ENCODE measurements at places on chromosomes 7 and 10.

DNA sequence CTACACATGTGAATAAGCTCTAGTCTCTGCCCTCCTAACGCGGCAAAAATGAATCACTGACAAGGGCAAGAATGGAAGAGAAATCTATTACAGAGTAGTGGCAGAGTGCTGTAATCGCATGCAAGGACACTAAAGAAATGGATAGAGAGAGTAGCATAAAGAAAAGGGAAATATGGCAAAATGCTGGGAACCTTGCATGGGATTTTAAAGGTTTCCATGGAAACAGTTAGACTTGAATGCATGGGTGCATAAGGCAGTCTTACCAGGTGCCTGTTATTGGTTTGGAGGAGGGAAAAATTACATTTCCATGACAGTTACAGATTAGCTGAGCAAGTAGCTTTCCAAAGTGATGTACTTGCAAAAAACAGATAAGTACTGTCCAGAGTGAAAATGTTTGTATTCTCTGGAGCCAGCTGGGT lies 233.4 kb downstream of the PTN start:
- peak; percentile 34 for DNase-seq

DNA sequence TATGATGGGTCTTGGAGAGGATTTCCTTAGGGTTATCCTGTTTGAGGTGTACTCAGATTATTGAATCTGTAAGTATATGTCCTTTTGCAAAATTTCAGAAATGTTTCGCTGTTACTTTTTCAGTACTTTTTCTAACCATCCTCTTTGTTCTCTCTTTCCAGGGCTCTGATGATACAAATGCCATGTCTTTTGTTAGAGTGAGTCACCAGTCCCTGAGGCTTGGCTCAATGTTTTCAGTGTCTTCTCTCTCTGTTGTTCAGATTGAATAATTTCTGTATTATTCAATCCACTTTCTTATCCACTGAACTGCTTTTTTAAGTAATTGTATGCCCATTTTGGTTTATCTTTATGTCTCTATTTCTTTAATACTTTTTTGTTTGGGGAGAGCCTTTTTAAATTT lies 449.4 kb downstream of the TNS3 start:
- peak; percentile 40 for DNase-seq

DNA sequence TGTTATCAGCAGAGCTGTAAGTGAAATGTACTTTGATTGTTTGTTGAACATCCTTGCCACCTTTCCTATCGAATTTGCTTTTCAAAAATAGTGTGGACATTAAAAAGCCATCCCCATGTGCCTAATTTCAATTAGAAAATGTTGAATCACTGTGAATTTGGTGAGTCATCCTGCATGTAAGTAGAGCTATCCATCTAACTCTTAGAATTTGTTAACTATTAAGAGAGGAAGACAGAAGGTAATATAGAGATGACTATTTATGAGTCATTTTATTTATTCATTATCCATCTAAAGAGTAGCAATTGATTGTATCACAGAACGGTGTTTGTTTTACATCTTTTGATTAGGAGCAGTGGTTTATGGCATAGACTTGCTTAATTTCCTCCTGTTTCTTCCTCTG lies 154.7 kb downstream of the MGMT start:
- no peak for DNase-seq

DNA sequence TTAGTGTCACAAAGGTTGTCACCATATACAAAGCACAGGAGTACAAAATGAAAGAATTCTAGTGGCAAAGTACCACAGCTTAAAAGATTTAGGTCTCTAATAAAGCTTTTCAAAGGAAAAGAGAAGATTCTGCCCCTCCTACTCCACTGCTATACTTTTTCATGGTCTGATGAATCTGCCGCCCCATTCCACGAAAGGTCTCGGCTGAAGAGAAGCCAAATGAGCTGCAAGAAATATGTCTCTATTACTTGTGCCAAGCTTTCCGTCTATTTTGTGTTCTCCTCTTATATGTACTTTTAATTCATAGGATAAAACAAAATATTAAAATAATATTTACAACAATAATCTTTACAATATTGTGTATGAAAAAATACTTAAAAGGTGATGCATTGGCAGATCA lies 222.6 kb downstream of the ANK3 start:
- DNase-seq: no peak

DNA sequence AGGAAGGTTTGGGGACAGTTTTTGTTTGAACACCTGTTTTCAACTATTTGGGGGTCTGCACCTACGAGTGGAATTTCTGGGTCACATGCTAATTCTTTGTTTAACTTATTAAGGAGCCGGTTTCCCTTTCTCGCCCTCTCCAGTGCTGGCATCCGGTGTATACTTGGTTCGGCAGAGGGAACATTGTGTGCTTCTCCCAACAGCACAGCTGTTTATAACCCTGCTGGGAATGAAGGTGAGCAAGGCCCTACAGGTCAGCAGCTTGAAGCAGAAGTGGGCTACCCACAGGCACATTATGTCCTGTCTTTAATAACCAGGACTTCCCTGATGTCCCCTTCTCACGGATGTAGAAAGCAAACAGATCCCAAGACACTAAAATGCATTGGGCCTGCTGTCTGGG lies 87.5 kb upstream of the PDCD4 start:
- DNase-seq: no peak

DNA sequence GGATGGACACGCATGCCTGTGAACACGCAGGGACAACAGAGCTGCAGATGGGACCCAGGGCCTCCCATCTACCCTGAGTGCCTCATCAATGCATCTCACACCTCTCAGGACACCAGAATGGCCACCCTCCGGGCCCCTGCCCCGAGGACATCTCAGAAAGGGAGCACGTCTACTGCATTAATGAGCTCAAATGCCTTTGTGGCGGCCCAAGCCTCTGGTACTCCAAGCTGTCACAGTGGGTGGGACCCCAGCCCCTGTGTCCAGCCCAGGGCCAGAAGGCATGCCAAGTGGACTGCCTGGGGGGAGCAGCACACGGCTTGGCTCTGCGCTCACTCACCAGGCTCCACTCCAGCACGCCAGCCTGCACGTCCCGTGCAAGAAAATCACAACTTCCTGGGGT lies 52.0 kb downstream of the TCERG1L start:
- no peak for DNase-seq

- DNase-seq: no peak
These were observed 374.9 kb upstream of the CELF2 start for GRCh38 chr10:10642751-10643150.

- no peak for DNase-seq
These were observed 34.0 kb upstream of the SFTPD start for GRCh38 chr10:79982861-79983260.
